ENCODE measurements at places on chromosomes 6 and 20. TPM values are rescaled to one million over a fixed set of nuclear protein-coding genes. Genes with fewer than 3 reads are reported as not detected.
A peak's percentile ranks its signal among the peaks of the same experiment; 100 is the strongest.

DCDC2 gene
- total RNA-seq = 1.0 TPM

HLA-DOB gene
- 0.24 TPM for total RNA-seq

DNA sequence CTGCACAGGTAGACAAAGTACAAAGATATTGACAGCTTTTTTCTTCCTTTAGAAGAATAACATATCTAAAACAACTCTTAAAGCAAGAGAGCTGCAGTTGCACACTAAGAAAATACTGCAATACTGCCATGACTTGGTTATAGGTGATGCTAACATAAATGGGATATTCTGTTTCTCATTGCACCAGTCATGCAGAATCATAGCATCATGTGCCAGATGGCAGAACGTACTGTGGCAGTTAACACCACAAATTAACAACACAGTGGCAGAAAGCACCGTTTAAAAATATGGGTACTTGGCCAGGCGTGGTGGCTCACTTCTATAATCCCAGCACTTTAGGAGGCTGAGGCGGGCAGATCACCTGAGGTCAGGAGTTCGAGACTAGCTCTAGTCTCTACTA, 7.4 kb downstream of the ASXL1 start:
- no peak for DNase-seq

DNA sequence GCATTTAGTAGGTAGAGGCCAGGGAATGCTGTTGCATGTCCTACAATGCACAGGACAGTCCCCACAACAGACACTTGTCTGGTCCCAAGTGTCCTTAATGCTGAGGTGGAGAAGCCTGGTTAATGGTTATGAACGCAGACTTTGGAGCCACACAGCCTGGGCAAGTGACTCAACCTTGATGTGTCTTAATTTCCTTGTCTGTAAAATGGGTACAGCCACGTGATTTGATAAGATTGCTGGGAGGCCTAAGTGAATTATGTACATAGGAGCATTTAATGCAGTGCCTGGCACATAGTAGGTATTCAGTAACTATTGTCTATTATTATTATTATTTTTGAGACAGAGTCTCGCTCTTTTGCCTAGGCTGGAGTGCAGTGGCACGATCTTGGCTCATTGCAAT, 11.4 kb downstream of the KCNG1 start:
- DNase-seq = no peak

GRCh38 chr6:87794922-87795885, 93.2 kb upstream of the AKIRIN2 start:
- DNase-seq = no peak

GRCh38 chr6:11196511-11197174, 35.8 kb downstream of the NEDD9 start:
- DNase-seq = peak; percentile 83

GRCh38 chr6:31180500-31180899, 10.0 kb upstream of the POU5F1 start:
- DNase-seq = no peak

PPP1R14C gene
- 0.46 TPM for total RNA-seq

DNA sequence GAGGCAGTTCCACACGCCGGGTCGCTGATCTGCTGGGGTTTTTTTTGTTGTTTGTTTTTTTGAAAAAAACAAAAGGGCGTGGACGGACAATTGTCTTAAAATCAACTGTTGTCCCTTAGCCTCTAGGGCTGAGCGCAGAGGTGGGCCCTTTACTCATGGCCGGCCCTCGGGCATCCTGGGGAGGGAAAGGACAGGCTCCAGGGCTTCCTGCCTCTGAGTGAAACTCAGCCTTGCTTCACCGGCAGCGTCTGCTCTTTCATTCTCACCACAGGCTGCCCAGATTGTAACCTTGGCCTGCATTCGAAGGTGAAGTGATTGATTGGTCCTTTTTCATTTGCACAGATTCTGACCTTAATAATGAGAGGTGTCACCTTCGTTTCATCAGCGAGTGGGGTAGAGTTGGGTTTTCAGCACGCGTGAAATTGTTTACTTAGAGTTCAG, 797 bp downstream of the SMIM13 start:
- DNase-seq = no peak

HTR1E gene
- not detected for total RNA-seq

- DNase-seq = no peak
These were observed 85.6 kb upstream of the CARMIL1 start for GRCh38 chr6:25193460-25194171.

GRCh38 chr6:127933852-127934840, 33.3 kb upstream of the THEMIS start:
- DNase-seq = no peak

GRCh38 chr6:106192824-106193223, 106.7 kb downstream of the PRDM1 start:
- DNase-seq = no peak

SRMS gene
- not detected for total RNA-seq

- DNase-seq = no peak
These were observed 20.2 kb upstream of the SLC22A7 start for GRCh38 chr6:43277643-43278523.

- DNase-seq = no peak
These were observed 231.9 kb downstream of the PKHD1 start for GRCh38 chr6:51855310-51856082.

DNA sequence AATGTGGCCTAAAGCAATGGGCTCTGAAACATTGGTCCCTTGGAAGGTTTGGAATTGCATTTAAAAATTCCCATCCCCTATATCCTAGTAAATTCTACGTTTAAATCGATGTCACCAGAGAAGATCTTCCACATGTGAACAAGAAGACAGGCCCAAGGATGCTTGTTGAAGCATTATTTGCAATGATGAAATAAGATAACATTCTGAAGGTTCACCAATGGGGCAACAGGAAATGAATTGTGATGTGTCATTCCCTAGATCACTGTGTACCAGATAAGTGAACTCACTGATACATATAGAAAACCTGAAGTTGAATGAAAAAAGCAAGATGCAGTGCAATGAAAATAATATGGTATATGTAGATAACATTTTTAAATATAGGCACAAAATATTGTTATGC, 464.3 kb upstream of the BTBD3 start:
- no peak for DNase-seq

DNA sequence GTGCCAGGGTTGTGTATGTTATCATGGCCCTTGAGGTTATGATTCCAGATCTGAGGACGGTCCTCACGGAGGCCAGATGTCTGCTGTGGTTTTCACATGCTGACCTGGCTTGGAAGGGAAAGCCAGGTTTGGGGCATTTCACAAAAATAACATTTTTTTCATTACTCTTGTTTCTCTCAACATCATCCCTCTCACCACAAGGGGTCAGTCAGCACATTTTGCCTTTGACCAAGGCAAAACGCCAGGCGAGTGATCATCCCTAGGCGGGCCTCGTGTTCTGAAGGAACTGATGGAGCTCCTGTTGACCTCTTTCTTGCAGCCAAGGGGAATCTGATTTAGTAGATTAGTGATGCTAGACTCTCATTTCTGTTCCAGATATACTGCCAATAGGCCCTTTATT, 133.5 kb downstream of the TBC1D7 start:
- DNase-seq = no peak

HDGFL1 gene
- total RNA-seq = not detected

GRCh38 chr6:159313018-159313417, 143.8 kb downstream of the FNDC1 start:
- no peak for DNase-seq

TRPC4AP gene
- 83.0 TPM for total RNA-seq

TRIM10 gene
- not detected for total RNA-seq

- DNase-seq = no peak
These were observed 18.1 kb downstream of the ADGRB3 start for GRCh38 chr6:68653074-68653705.

- DNase-seq = no peak
These were observed 3.1 kb upstream of the AKIRIN2 start for GRCh38 chr6:87705070-87705691.

DNA sequence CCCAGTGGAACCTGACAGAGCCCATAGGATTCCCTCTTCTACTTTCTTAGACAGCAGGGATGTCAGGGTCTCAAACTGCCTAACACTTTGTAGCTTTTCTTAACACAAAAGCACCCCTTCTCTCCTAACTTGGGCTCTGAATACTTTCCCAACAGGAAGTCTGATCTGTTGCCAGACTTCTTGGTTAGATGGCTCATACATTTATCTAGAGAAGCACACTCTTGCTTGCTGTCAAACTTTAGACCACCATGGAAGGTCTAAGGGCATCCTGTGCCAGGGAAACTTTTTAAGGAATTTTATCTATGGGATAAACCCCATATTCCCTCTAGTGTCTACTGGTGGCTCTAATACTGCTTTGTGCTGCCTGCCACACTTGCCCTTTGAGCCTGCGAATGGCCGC, 3.3 kb upstream of the C6orf136 start:
- no peak for DNase-seq

DNA sequence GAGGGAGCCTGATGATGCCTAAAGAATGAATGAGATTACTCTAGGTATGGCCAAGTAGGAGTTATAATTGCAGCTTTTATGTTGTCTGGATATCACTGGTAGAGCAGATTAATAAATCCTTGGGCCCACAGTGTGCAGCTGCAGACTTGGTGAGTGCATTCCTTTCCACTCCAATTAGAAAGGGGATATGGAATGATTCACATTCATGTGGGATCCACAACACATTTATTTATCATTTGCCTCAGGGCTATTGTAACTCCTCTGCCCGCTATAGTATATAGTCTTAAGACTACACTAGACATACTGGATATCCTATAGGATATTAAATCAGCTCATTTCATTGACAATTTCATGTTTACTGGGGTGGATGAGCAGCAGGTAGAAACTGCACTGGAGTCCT, 11.6 kb upstream of the HLA-G start:
- no peak for DNase-seq

- no peak for DNase-seq
These were observed 411.8 kb downstream of the SYNE1 start for GRCh38 chr6:152225241-152225934.

DNA sequence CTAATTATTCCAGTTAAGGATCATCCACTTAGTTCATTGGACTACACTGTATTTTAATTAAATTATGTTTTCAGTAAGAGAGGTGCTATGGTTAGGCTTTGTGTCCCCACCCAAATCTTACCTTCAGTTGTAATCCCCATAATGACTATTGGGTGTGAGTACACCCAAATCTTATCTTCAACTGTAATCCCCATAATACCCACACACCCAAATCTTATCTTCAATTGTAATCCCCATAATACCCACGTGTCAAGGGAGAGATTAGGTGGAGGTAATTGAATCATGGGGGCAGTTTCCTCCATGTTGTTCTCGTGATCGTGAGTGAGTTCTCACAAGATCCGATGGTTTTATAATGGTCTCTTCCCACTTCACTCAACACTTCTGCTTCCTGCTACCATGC, 208.0 kb upstream of the PHACTR1 start:
- no peak for DNase-seq

DNA sequence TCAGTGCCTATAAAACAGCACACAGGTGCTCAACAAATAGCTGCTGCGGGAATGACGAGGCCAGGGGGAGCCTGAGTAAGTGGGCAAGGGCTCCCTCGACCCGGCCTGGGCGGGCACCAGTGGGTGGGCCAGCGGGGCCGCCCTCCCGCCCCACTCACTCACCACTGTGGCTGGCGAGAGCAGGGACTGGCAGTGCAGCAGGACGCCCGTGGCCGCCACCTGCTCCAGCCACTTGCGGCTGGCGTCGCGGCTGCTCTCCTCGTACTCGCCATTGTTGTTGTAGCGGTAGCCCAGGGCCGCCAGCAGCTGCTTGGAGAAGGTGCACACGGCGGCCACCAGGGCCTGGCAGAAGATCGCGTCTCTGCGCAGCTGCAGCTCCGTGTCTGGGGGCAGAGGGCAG, 191.5 kb downstream of the PREX1 start:
- DNase-seq = no peak

DNA sequence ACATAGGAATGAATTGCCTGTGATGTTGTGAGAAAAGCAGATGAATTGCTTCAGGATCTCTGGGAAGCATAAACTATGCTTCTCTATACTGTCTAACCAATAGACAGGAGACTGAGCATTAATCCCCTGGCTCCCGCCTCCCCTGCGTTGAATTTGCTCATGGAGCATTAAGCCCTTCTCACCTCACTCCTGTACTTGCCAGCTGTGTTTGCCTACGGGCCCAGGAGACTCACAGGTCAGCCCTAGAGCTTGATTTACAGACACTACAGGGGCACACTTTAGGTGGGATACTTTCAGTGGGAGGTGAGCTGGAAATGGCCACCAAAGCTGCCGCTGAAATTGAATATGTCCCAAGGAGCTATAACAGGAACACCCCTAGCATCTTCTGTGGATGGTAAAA, 418.7 kb downstream of the CBLN4 start:
- no peak for DNase-seq

DNA sequence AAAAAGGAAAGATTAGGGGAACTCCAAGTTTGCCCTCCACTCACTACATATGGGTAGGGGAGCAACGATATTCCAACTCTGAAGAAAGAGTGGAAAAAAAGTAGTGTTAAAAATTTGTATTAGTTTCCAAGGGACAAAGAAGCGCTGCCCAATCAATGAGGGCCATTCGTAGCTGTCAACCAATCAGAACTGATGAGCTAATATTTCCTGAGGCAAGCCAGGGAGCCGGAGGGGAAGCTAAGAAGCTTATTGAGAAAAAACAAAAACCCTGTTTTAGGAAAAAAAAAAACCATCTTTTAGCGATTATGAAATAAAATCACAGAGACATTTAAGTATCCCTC, 59.5 kb downstream of the TRIM38 start:
- DNase-seq = no peak

- DNase-seq = no peak
These were observed 159.8 kb downstream of the INSM1 start for GRCh38 chr20:20527661-20528060.

DNA sequence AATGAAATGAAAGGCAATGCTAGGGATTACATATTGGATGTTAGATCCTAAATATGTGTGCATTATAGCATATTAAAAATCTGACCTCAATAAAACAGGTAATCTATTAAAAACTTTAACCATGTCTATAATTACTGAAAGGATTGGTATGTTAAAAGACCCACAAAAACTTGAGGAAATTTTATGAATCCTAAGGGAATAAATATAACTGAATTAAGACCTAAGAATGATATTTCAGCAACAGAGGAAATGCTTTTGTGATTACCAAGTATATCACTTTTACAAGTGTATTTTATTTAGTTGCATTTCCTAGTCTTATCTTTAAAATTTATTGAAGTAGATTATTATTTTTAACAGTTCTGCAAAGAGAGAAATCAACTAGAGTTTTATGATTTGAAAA, 571.5 kb downstream of the HDGFL1 start:
- no peak for DNase-seq

- DNase-seq = no peak
These were observed 161.8 kb downstream of the IBTK start for GRCh38 chr6:82085701-82086100.

DNA sequence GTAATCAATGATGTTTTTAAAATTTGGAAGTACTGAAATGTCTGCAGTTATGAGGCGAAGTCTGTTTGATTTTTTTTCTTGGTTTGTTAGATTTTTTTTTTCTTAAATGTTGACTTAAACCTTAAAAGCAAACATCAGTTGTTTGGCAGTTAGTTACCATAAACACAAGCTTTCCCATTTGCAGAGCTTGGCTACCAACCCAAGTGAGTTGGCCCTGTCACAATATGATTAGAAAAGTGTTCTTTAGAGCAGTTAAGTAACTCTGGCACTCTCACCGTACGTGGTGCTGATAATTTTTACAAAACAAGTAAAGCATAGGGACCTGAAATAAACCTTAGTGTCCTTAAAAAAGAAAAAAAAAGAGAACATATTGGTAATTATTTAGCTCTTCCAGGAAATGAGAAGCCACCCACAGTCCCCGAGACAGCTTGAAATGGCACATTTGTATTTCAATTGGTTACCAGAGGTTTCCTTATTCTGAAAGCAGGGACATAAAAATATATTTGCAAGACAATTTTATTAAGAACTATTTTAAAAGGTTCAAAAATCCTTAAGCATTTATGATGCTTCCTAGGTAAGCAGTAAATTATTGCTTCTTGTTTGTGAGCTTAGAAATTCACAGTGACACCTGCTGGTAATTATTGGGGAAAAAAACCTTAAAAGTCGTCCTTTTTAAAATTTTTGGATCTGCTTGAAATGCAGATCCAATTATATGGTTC, 3.9 kb downstream of the HEY2 start:
- no peak for DNase-seq
